ENCODE measurements at places on chromosomes 16 and 17.

DNA sequence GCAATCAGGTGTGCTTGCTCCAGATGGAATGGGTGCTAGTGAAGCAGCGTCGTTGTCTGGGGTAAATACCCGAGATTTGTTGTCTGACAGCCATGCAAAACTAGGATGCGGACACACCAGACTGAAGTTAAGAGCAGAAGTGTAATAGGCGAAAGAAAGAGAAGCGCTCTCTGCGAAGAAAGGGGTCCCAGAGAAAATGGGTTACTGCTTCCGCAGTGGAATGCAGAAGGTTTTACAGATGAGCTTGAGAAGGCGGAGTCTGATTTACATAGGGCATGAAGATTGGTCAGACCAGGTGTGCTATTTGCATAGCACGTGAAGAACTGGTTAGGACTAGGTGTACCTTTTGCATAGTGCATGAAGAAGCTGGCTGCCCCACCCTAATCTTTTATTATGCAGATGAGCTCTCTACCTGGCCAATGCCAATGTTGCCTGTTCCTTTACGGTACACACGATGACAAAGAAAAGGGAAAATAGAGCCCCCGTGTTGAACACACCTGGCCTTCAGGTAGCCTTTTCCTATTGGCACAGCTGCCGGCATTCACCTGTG lies 32.0 kb upstream of the SNN start:
- DNase-seq: no peak

- no peak for DNase-seq
Observed at GRCh38 chr17:27845264-27846041, 45.1 kb upstream of the NOS2 start.

DNA sequence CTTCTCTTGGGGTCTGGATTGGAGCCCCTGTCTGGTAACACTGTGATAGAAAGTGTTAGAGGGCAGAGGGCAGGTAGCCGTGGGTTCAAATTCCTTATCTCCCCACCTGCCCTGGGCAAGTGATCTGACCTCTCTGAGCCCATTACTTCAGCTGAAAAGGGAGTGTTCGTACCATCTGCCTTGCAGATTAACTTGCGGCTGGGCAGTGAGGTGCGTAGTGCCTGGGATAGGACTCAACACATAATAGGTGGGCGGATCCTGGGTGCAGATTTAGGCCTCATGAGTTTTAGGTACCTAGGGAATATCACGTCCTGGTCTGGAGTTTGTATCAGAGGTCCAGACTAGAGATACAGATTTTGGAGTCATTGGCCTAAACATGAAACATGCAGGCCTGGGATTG lies 329.6 kb downstream of the CPPED1 start:
- DNase-seq: no peak

DNA sequence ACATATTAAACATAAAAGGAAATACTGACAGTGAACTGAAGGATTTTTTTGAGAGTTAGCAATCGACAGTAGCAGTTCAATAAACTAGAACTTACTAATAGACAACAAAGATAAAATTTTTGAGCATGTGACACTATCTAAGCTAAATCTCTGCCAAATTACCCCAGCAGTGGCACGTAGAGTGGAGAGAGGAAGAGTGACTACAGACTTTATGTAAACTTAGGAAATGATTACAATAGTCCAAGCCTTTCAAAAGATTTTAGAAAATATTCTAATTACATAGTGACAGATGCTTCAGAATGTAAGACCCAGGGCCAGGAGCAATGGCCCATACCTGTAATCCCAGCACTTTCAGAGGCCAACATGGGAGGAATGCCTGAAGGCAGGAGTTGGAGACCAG lies 52.4 kb downstream of the CFDP1 start:
- no peak for DNase-seq

GRCh38 chr17:80223142-80223815 lies 3.1 kb downstream of the SLC26A11 start:
- no peak for DNase-seq

GRCh38 chr16:69523566-69524305 lies 42.0 kb upstream of the NFAT5 start:
- no peak for DNase-seq

GRCh38 chr16:3587547-3588110 lies 10.4 kb upstream of the NLRC3 start:
- DNase-seq: no peak
